ENCODE measurements at places on chromosomes 7 and 10.

DNA sequence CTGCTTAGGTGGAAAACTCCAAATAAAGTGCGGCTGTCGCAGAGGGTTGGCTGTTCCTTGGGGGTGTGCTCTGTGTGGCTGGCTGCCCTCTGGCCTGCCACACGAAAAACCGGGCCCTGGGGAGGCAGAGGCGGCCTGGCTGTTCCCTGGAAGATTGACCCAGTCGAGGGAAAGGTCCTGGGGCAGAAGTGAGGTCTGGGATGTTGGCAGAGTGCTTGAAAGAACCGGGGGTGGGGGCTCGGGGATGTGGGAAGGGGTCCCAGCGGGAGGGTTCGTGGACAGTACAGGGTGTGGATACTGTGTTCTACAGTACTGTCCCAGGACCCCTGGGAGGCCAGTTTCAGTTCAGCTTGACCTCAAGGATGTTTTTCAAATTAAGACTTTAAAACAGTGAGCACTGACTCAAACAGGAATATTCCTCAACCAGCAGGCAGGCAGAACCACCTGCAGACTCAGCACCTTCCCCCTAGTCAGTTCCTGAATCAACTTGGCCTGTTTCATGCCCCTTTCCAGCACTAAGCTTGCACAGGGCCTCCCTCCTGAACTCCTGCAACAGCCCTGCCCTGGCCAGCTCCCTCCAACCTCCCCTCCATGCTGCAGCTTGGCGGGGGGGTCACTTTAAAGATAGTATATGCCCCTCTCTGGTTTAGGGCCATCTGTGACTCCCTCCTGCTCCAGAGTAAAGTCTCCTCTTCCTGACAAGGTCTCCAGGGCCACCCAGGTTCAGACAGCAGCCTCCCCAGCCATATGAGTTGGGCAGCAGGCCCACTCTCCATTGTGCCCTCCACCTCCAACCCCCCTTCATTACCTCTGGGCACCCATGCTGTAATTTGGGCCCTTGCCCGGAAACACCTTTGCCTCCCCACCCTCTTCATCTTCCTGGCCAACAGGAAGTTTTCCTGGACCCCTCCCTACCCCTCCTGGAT, 3.2 kb upstream of the ATP6V1F start:
- DNase-seq: no peak

DNA sequence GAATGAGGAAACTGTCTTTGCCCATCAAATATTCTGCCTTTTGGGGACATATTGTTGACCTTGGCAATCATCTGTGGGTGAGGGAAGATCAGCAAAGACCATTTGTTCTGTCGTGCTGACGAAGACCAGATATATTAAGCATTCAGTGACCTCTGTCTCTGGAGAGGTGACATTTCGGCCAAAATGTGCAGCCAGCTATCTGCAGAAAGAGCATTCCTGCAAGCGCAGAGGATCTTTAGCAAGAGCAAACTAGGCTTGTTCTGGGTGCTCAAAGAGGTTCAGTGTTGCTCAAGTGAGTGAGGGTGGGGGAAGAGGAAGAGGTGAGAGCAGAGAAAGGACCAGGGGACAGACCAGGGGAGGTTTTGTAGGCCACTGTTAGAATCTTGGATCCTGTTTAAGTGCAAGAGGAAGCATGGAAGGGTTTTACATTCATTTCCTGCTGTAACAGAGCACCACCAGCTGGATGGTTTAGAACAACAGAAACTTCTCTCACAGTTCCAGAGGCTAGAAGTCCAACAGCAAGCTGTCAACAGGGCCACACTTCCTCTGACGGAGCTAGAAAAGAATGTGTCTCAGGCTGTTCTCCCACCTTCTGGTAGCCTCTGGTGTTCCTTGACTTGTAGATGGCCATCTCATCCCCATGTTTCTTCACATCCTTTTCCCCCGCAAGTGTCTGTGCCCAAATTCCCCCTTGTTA, 11.2 kb downstream of the C10orf120 start:
- DNase-seq: no peak

DNA sequence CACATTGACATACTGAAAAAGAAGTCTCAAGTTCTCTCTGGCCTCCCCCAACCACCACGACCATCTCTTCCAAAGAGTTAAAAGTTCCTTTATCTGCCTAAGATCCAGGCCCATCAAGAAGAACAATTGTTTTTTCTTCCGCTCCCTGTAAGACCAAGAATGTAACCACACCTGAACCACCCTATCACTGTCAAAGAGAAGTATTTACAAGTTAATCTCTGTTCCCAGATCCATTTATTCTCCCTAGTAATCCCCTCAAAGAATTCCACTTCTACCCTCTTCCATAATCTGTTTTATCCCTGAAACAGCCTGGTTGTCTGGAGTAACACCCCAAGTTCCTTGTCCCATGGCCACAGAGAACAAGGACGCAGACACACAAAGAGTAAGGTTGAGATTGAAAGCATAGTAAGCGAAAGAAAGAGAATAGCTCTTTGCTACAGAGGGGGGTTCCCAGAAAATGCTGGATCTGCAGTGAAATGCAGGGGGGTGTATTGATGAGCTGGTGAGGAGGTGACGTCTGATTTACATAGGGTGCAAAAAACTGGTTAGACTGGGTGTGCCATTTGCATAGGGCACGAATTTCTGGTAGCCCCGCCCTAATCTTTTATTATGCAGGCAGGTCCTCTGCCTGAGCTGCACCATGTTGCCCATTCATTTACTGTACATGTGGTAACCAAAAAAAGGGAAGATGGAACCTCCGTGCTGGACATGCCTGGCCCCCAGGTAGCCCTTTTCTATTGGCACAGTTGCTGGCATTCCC, 122.0 kb downstream of the SKIDA1 start:
- DNase-seq: no peak

DNA sequence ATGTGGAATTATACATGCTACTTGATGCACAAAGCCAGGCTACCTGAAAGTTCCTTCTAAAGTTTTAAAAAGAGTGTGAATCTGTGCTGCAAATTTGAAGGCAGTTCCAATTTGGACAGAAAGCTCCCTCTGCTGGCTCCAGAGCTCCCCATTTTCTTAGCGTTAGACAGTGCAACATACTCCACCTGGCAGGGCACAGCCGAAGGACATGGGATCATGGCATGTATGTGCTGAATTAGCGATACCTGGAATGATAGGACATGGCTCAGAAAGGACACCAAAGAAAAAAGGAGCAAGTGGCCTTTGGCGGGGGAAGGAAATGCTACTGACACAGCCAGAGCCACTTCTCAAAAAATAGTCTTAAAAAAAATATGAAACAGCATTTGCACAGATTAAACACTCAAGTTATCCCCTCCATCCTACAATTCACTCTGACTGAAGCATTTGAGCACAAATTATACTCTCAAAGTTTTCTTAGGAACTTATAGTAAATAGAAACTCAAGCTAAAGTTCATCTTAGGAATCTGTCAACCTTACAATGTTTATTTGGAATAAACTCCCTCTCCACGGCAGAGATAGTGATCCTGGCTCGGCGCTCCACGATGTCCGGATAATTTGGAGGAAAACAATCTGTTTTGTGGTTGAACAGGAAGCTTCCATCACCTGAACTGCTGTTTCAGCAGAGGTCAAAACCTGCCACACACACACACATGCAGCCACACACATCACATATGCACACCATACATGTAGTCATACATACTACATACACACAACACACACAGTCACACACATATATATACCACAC, 80.0 kb downstream of the C7orf25 start:
- no peak for DNase-seq

DNA sequence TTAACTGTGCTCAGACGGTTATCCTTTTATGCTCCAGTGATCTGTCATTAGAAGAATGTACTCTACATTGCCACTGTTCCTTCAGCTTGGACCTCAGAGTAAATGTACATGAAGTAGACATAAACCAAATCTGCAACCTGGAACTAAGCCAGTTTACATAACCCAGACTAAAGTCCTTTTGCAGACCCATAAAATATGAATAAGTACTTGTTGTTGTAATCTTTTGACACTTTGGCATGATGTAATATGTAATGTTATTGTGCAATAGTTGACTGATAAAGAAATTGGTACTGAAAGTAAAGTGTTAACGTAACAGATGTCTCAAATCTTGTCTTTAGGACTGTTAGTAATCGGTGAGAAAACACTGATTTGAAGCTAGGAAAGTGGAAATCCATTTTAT, 115.8 kb upstream of the SORCS1 start:
- no peak for DNase-seq

GRCh38 chr7:37312608-37313007, 136.1 kb downstream of the ELMO1 start:
- no peak for DNase-seq

GRCh38 chr7:102225025-102225424, 61.6 kb upstream of the SH2B2 start:
- no peak for DNase-seq

GRCh38 chr7:39735903-39736302, 112.5 kb downstream of the RALA start:
- DNase-seq: no peak
